NCI-H82 (cell line): ENCODE measurements at places on chromosomes 12 and 14.
A peak's percentile ranks its signal among the peaks of the same experiment; 100 is the strongest.

DNA sequence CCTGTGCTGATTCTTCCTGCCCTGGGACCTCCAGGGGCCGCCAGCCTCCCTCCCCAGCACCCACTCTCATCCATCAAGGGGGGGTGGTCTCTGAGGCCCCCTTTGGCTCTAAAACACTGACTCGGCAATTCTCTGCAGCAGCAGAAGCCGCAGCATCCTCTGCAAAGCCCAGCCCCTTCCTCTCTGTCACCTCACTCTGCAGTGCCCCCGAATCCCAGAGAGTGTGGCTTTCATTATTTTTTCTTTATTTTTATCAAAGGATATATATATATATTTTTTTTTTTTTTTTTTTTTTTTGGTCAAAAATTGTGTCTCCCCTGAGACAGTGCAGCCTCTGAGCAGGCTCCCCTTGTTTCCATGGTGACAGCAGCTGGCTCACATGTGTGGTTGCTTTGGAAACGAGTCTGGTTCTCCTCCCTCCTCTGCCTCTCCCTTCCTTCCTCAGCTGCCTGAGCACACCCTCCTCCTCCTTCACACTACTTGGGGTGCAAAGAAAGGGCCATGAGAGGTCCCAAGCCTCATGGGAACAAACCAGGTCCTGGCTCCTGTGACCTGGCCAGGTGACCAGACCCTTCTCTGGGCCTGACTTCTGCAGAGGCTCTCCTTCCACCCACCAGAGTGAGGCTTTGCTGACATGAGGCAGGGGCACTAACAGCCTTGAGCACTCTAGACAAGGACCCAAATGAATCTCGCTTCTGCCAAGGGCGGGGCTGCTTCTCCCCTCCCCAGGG is 100.5 kb downstream of the LRRC74A start:
- DNase-seq: peak; percentile 6

DNA sequence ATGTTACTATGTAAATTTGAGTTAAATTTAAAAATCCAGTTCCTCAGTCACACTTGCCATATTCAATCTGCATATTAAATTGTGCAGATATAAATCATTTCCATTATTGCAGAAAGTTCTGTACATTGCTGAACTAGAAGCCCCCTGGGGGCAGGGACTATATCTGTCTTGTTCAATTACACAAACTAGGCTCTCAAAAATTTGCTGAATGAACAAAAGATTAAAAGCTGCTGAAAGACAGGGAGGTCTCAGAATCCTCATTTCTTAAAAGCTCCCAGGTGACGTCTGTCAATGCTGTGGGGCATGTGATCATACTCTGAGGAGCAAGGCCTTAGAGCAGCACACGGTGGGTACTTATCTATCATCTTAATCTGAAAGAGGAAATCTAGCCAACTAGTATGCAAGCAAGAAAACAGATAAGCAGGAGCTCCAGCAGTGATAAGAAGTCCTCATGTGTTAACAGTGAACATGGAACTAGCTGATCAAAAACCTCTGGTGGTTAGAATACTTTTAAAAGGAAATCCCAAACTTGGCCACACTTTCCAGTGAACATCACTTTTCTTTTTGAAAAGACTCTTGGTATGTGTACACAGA is 60.5 kb downstream of the APPL2 start:
- DNase-seq: no peak

GRCh38 chr14:95877633-95878032 is 1.0 kb downstream of the TUNAR start:
- no peak for DNase-seq

GRCh38 chr12:57576613-57577160 is 14.3 kb upstream of the PIP4K2C start:
- no peak for DNase-seq

DNA sequence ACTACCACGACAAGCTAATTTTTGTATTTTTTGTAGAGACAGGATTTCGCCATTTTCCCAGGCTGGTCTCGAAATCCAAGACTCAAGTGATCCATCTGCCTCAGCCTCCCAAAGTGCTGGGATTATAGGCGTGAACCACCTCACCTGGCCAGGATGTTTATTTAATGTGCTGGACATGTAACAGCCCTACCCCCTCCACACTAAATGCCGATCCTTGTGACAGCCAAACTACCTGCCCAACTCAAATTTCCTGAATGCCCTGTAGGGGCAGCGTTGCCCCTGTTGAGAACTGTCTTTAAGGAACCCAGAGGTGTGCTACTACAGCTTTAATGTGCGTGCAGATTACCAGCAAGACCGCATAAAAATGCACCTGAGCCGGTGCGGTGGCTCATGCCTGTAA is 48.1 kb downstream of the KCNK13 start:
- peak; percentile 55 for DNase-seq
